Activated naive CD4-positive, alpha-beta T cell treated with anti-CD3 and anti-CD28 coated beads, Interleukin-2, amount 50 U/mL, for 16 hours (primary cell): ENCODE measurements at places on chromosomes 3 and 15.

GRCh38 chr3:171266034-171266739, 194.0 kb downstream of the TNIK start:
- DNase-seq, result no peak

DNA sequence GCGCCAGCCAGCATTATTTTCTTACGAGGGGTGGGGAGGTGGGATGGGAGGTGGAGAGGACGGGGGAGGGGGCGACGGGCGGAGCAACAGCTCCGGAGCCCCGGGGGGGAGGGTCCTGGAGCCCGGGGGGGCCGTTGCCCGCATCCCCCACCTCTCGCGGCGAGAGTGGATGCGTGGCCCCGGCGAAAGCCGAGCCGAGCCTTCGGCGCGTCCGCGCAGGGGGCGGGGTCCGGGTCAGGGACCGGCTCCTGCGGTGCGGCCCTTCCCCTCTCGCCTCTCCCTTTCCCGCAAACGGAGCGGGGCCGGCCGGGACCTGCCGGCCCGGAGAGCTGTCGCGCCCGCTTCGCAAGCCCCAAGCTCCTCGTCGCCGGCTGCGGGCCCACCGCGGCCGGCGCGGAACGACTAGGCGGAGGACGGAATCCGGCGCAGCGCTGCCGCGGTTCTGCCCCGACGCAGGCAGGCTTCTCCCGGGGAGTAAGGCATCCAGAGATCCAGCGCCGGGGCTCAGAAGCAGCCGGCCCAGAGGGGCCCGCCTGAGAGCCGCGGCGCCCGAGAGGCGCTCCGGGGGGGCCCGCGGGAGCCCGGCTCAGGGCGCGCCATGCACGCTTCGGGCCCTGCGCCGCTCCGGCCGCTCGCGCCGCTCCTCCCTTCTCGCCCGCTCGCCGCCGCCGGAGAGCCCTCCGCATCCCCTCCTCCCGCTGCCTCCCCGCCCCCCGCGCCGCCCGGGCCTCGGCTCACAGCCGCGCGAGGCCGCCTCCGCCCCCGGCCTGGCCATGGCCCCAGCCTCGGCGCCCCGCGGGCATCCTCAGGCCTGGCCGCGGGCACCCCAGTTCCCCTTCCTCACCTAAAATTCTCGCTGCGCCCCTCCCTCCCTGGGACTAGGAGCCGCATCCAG, 459 bp upstream of the ADCY5 start:
- DNase-seq, result peak; percentile 17

- DNase-seq, result no peak
Observed at GRCh38 chr15:56440214-56440770, 24.6 kb downstream of the MNS1 start.

DNA sequence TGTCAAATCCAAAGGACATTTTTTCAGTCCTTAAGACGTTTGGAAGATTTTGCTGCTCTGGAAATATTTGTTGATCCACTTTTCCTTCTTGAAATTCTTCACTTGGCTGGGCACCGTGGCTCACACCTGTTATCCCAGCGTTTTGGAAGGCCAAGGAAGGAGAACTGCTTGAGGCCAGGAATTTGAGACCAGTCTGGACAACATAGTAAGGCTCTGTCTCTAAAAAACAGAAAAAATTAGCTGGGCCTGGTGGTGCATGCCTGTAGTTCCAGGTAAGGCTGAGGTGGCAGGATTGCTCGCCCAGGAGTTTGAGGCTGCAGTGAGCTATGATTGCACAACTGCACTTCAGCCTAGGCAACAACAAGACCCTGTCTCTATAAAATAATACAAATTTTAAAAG, 173.9 kb upstream of the MITF start:
- no peak for DNase-seq

DNA sequence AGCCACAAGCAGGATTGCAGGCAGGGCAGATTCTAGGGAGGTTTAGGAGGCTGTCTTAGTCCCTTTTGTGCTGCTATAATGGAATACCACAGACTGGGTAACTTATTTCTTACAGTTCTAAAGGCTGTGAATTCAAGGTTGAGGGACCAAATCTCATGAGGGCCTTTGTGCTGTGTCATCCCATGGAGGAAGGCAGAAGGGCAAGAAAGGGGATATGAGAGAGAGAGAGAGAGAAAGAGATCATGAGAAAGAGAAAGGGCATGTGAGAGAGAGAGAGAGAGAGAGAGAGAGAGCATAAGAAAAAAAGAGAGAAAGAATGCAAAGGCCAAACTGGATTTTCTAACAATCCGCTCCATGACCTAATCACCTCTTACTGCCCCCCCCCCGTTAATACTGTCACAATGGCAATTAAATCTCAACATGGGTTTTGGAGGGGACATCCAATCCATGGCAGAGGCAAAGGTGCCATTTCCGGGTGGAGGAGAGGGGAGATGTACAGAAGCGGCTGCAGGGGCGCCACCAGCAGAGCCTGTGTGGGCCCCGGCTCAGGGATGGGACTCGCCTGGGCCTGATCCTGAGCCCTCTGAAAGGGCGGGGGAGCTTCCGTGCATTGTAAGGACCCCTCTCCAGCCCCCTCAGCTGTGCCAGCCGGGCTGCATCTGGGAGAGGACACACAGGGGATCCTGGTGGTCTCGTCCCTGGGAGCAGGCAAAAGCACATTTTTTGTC, 20.5 kb downstream of the MRPS11 start:
- no peak for DNase-seq

GRCh38 chr3:130918328-130918727, 24.4 kb downstream of the ATP2C1 start:
- no peak for DNase-seq

DNA sequence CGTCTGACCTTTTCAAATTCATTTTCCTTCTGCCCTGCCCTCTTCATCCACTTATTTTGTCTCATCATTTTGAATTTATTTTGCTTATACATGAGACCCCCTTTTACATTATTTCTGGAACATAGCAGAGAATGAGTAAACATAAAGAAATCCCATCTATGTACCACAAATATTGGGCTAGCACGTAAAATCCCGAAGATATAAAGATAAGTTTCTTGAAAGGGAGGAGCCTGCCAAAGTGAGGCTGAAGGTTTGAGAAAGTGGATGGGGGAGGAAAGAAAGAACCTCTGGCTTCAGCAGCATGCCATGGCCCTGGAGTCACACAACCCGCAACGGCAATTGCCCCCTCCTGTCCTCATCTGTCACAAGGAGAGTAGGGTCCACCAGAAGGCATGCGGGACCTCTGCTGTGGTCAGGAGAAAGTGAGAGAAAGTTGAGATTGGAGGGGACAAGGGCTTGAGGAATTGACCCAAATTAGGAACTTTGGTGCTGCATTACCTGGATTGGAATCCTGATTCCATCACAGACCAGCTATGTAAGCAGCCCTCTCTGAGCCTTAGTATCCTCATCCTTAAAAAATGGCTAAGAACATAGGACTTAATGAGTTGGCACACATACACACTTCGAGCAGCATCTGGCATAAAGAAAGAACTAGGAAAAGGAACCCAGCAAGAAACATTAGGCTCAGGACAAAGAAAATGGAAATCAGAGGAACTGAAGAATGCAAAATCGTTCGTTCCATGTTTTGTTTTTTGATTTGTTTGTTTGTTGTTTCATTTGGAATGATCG, 53.7 kb upstream of the GYG1 start:
- DNase-seq, result no peak

DNA sequence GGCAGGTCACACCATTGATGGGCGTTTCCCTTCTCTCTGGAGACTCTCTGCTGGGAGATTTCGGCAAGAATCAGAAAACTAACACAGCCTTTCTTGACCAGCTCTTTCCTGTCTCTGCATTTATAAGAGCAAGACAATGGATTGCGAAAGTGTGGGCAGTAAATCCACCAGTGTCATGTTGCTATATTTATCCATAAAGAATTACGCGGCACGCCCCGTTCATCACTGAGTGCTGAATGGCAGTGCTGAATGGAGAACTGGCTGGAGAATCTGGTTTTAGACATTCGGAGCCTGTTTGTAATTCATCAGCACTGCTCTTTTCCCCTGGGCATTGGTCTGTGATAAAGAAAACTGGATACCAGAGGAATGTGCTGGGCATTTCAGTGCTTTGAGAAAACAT, 2.0 kb upstream of the CEMIP start:
- DNase-seq, result no peak

DNA sequence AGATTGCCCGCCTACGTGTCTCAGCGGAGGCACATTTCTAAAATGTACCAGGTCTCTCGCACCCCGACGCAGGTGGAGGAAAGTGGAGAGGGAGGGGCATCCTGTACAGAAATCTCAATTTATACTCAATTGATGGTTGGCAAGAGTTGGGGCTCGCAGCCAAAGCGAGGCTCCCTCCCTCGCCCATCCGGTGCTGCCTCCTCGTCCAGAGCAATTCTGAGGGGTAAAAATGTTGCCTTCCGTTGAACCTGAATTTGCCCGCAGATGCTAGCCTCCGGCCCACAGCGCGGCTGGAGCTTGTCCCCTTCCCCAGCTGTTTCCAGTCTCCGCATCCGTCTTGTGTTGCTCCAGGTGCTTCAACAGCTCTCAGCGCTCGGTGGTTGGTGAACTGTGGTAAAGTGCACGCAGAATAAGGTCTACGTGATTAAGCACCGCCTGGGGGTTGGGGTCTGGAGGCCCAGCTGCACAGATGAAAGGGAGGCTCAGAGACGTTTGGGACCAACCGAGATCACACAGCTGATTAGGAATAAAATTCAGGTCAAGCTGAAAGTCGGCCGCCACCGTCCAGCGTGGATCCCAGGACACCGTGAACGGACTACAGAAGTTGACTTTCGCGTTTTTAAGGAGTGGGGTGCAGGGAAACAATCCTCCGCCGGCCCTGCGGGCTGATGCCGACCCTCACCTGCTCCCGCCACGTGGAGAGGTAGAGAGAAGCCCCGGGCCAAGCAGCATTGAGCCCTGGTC, 846 bp upstream of the POLG start:
- DNase-seq, result no peak

DNA sequence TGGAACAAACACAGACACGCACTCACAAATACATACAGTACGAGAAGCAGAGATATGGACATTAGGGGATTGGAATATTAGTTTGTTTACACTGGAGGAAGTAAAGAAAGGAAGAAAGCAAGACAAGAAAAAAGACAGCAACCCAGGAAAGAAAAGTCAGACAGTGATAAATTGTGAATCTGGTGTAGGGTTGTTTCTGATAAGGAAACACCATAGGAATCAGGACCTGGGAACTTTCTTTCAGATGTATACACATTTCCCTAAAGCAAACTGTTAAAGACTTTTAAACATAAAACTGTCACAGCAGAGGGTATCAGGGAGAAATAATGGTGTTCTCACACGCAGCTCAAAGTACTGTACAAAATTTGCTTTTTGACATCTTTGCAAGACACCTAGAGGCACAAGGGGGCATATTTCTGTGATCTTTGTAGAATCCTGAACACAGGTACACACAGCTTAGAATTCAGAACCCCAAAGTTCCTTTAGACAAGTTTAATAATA, 153.7 kb downstream of the TUSC7 start:
- DNase-seq, result no peak

GRCh38 chr3:106913111-106913698, 464.0 kb upstream of the CCDC54 start:
- no peak for DNase-seq

DNA sequence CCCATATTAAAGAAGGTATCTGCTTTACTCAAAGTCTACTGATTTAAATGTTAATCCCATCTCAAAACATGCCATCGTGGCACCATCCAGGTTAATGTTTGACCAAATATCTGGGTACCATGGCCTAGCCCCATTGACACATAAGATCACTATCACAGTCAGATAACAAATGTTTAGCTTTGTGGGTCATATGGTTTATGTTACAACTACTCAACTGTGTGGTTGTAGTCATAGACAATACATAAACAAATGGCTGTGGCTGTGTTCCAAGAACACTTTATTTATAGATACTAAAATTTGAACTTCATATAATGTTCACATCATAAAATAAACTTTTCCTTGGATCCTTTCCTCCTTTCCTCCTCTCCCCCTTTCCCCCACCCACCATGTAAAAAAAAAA, 9.8 kb upstream of the SNRPN start:
- no peak for DNase-seq

GRCh38 chr3:179473565-179473964, 22.3 kb upstream of the GNB4 start:
- DNase-seq, result no peak

GRCh38 chr3:31829826-31830426, 151.1 kb downstream of the OSBPL10 start:
- DNase-seq, result no peak

DNA sequence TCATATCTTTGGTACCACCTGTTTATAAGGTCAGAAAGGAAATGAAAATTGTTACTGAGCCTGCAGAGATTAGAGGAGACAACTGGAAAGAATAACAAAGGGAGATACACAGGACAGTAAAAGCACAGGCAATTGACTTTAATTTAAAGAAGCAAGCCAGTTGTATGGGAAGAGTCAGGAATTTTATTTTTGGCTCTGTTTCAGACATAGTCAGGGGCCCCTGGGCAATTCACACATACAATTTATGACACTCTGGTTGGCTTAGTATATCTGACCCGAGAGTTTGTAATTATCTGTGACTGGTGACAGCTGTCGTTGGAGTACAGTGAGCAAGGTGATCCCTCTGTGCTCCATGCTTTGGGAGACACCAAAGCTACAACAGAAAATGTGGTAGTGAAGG, 591.9 kb upstream of the NECTIN3 start:
- DNase-seq, result no peak

DNA sequence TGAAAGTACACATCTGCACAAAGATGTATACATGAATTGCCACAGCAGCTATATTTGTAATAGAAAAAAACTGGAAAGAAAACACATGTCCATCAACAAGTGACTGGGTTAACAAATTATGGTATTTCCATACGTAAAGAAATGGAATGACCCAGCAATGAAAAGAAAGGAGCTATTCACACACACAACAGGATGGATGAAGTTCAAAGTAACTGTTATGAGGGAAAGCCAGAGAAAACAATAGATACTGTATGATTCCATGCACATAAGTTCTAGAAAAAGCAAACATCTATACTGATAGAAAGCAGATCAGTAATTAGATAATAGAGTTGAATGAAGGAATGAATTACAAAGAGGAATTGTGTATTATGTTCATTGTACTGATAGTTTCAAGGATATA, 152.0 kb downstream of the SCAPER start:
- no peak for DNase-seq

DNA sequence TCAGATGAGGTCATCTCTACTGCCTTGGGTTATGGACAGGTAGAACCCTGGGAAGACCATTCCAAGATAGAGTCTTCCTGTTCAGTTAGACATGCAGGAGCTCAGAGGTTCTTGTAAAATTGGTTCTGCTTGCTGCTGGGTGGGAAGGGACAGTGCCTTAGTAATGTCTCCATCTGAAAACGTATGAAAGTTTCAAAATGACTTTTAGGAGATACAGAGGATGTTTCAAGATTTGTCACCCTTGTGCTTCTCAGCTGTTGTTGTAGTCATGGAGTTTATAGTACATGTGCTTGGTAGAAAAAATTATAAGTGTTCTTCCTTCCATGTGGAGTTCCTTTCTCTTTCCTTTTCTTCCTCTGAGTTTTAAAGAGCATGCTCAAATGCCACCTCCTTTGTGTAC, 885.2 kb upstream of the CFAP20DC start:
- DNase-seq, result peak; percentile 35
